Myocyte (in vitro differentiated cells): ENCODE measurements at places on chromosomes 6 and 20.

DNA sequence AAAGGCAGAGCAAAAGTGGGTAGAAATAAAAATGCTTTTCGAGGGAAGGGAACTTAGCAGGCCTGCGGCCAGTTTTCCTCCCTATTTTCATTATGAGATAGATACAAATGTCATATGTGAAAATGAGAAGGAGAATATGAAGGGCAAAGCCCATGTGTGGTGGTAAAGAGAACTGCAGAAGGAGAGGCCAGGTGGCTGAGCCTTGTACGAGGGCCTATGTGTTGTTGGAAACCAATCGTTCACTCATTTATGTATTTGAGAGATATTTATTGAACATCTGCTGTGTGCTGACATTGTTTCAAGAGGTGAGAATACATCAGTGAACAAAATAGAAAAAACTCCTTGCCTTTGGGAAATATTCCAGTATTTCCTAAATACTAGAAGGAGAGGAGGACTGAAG, 147.7 kb downstream of the SH3BGRL2 start:
- no peak for DNase-seq

- DNase-seq = peak; percentile 21
Measured at GRCh38 chr6:14520536-14520935, 403.0 kb downstream of the CD83 start.

GRCh38 chr6:39560915-39561314, 164.3 kb downstream of the KIF6 start:
- no peak for DNase-seq

DNA sequence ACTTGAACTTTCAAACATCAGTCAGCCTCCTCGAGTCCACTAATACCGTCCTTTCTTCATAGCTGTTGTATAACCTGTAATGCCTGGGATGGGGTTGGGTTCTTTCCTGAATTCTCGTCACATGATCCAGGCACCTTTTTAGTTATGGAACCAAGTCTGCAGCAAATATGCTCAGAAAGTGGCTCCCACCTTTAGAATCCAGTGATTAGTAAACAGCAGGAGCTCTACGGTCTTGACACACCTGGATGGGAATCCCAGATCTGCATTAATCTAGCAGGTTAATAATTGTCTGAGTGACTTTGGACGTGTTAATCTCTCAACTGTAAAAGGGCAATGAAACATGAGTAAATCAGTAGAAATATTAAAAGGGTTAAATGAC, 729 bp upstream of the ZHX3 start:
- no peak for DNase-seq

GRCh38 chr6:105994118-105994590, 92.0 kb upstream of the PRDM1 start:
- DNase-seq = no peak

GRCh38 chr6:159089909-159090308, 45.1 kb upstream of the TAGAP start:
- DNase-seq = no peak

- DNase-seq = no peak
Measured at GRCh38 chr20:44211177-44212039, 837 bp upstream of the OSER1 start.

DNA sequence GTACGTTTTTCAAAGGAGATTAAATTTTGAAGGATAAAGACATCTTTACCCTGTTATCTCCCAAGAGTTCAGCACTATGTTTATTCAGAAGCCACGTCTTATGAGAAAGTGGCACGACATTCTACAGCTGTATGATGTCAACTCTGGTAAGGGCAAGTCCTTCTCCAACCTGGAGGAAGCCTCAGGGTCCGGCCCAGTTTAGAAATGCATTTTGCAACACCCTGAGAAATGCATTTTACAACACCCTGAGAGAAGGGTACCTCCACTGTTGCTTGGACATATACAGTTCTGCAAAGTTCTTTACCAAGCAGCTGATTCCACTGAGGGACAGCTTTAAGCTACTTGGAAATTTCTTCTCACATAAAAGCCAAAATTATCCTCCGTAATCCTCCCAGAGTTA, 17.5 kb downstream of the NAPB start:
- no peak for DNase-seq

GRCh38 chr6:145497006-145497405, 238.3 kb downstream of the EPM2A start:
- no peak for DNase-seq

DNA sequence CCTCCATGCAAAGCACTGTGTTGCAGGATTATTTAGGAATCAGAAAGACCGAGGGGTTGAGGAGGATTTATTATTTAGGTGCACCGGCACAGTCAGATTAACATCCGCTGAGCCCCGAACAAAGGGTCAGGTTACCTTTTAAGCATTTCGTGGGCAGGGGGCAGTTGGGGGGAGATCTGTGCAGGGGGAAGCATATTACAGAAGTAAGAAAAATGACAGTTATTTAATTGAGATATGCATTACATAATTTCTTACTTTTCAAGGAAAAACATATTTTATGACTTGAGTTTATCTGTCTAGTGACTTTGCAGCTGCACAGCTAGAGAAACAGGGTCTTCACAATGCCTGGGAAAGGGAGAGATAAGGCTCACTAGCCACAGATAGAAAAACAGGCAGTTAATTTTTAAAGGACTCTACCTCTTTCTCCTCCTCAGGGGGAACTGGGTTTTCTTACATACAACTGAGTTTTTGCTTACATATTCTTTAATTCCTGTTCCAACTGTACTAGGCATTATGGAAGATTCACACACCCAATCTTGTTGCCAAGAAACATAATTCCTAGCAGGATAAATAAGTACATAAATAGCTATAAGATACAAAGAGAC, 1.7 kb upstream of the HINT3 start:
- DNase-seq = no peak

DNA sequence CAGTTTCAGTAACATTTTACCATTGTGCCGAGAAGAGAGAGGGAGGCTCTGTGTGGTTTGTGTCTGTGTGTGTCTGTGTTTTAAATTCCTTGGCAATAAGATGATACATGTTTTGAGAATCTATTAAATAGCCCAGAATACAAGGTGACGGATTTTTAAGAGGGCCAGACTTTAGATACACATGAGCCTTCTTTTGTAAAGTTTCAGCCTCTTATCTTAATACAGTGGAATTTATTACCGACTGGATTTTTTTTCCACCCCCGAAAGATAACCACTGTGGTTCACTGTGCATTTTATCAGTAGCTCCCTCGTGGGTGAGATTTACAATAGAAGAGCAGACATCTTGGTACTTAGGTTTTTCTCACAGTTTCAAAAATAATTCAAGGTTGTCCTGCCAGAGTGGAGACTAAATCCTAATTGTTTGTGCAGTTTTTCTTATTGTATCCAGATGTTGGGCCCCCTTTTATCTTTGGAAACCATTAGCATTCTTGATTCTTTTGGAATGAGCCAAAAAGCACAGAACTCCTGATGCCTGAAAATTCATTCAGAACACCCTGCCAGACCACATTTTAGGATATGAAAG, 49.9 kb downstream of the STK4 start:
- DNase-seq = no peak

- peak; percentile 5 for DNase-seq
Measured at GRCh38 chr6:36195471-36196112, 952 bp upstream of the BRPF3 start.

GRCh38 chr6:106090001-106090400, 3.9 kb downstream of the PRDM1 start:
- DNase-seq = peak; percentile 36

GRCh38 chr20:59159493-59160376, 3.9 kb upstream of the ZNF831 start:
- no peak for DNase-seq

DNA sequence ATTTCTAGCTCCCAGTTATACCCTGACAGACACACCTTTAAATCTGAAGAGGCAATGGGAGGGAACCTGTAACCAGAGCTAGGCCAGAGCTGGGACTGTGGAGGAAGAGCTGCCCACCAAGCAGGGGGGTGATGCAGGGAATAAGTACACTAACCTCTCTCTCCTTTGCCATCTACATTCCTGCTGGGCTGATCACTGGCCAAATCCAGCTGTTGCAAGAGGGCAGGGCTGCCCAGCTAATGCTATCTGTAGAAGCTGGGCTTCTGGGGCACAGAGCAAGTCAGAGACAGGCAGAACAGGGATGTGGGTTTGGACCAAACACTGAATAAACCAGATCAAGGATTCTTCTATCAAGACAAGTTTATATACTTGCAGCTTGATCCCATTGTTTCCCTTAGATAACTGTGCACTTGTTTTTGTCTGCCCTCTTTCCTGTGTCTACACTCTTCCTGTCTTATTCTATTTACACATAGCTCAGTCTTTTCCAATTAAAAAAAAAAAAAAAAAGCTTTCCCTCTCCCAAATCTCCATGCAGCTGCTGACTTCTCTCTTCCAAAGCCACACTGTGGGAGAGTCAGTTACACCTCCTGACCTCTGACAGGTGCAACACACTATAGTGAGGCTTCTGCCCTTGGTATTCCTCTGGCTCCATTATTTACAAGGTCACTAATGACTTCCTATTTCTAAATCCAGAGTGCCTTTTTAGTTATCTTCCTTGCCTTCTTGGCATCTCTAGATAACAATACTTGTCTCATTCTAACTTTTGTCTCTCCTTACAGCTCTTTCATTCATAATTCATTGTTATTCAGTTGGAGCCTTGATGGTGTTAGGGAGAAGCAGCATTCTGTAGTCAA, 43.7 kb downstream of the TRIM38 start:
- DNase-seq = peak; percentile 89
